ENCODE measurements at places on chromosomes 1 and 21. TPM values are rescaled to one million over a fixed set of nuclear protein-coding genes. Genes with fewer than 3 reads are reported as not detected.

GRCh38 chr1:100557606-100557953, 19.6 kb downstream of the GPR88 start:
- DNase-seq: no peak

DNA sequence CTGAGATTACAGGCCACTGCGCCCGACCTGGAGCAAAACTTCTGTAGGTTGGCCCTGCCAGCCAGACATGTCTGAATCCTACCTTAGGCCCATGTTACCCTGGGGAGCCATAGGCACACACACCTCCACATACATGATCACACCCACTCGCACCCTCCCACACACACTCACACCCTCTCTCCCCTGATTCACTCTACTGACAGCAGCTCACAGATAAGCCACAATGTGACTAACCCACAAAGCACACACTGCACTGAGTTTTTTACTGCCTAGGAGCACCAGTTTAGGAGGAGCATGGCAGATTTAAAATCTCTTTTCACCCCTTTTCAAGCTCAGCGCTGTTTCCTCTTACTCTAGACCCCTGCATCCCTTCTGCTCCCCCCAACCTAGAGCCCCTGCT, 41.7 kb downstream of the SLC30A1 start:
- no peak for DNase-seq

DNA sequence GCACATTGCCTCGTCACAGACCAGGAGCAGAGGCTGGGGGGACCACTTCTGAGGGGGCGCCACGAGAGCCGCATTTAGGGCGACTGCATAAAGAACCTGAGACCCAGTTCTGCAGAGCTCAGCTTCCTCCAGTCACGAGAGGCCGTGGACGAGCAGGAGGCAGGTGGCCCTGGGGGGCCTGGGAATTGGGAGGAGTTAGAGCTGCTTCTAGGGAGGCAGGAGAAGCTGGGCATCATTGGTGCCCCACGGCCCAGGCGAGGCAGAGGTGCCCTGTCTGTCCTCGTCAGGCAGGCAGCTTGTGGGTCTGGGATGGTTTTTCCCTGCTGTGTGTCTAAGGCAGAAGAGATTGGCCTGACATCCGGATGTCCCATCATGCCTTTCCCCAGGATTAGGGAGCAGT, 389.3 kb downstream of the CAMTA1 start:
- peak; percentile 83 for DNase-seq

DNA sequence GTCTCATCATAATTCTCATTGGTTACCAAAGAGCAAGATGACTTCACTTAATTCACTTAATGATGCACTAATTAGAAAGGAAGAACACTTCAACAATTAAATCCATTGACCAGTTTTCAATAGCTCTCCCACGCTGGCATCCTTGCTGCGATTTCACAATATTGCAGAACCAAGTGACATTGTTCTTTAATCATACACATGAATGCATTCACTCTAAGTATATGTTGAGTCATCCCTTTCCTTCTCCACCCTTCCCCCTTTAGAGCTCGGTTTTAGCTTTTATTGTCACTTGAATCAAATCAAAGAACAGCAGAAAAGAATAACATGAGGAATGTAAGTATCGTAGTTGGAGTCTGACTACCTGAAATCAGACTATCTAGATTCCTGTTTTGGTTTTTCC, 233.6 kb upstream of the FMN2 start:
- DNase-seq: no peak

C1orf53 gene
- total RNA-seq: 2.1 TPM

GRCh38 chr1:193753038-193753756, 566.8 kb upstream of the B3GALT2 start:
- DNase-seq: no peak

TDRKH gene
- total RNA-seq: 3.6 TPM

GRCh38 chr1:168054117-168054516, 82.6 kb downstream of the GPR161 start:
- no peak for DNase-seq

- DNase-seq: no peak
Measured at GRCh38 chr1:2985067-2985561, 36.2 kb upstream of the ACTRT2 start.

MFAP2 gene
- total RNA-seq: 172 TPM
